ENCODE measurements at places on chromosomes 11 and 22. TPM values are rescaled to one million over a fixed set of nuclear protein-coding genes. Genes with fewer than 3 reads are reported as not detected.

Gene RFPL2
- not detected for total RNA-seq

Gene OR2AT4
- total RNA-seq = not detected

Gene APLNR
- total RNA-seq = not detected

Gene HORMAD2
- total RNA-seq = not detected

Gene APOL5
- total RNA-seq = not detected

All from fibroblast of the aortic adventitia (primary cell).